GM23248 (cell line): ENCODE measurements at places on chromosomes 7 and 10.
A peak's percentile ranks its signal among the peaks of the same experiment; 100 is the strongest.

DNA sequence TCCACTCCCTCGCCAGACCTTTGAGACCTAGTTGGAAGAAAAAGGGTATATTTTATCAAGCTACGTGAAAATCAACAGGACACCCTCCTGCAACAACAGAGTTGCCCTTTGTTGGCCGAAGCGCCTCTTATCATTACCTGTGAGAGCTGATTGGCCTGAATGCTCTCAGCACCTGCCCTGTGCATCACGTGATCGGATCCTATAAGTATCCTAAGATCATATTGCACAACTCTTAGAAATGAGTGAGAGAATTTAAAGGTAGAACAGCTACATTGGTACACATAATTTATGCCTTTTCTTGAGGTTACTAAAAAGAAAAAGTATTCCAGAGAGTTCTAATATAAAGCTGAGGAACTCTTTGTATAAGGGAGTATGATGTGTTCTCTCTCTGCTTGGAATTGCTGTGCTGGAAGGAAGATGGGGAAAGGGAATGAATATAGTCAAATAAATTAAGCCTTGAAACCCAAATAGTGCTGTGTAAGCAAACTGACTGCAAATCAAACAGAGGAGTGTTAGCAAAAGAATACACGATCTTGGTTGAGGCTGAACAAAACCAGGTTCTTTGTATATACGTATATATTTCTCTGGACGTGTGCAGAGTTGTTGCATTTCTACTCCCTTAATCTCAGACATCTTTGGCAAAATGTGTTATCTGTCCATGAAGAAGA is 69.3 kb downstream of the LRRC4 start:
- DNase-seq = no peak

DNA sequence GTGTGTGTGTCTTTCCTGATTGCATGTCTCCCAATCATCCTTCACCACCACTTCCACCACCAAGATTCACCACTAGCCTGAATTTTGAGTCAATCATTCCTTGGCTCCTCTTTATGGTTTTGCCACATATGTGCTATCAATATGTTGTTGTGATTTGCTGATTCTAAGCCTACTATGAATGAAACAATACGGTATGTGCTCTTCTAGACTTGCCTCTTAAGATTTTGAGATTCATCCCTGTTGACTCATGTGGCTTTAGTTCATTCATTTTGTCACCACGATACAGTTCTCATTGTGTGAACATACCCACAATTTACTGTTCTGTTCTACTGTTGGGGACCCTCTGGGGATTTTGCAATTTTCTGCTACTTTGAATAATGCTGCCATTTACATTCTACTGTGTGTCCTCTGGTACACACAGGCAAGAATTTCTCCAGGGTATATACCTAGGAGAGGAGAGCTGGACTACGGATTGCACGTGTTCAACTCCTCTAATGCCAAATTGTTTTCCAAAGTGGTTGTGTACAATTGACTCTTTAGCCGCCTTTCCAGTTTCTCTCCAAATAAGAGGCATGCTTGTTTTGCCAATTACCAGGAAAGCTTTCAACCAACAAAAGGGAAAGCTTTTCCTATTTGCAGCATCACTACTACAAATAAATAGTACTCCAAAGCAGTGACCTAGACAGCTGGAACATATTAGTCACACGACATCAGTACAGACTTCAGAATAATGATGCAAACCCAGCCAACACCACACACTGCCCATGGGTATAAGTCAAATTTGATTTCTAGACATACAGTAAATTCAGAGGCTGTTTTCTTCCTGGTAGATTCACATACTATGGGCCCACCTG is 30.0 kb downstream of the SGMS1 start:
- peak; percentile 89 for DNase-seq

DNA sequence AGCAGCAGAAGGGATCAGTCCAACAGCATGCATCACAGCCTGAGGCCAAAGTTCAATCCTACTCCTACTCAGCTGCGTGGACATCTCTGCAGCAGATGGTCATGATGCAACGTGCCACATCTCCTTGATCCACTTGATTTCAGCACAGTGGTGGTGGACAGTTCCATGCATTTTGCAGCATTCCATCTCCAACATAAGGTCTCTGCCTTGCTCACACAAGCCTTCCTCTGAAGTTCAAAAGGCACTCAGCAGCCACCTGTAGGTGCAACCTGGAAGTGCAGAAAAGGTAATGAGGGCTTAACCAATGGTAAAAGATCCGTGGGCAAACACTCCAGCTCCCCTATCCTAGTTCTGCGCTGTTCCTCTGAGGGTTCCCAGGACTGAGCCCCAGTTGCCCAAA is 57.5 kb upstream of the CHCHD3 start:
- DNase-seq = peak; percentile 43

DNA sequence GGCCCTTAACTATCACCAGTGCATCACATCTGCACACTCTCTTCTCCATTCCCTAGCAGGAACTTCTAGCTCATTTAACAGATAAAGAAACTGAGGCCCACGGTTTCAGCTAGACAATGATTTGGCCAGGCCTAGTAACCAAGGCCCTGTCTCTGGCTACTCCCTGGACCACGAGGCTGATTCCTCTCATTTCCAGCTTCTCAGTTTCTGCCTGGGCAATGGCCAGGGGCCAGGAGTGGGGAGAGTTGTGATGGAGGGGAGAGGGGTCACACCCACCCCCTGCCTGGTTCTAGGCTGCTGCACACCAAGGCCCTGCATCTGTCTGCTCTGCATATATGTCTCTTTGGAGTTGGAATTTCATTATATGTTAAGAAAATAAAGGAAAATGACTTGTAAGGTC is 13.5 kb downstream of the AQP1 start:
- DNase-seq = no peak

- peak; percentile 31 for DNase-seq
Observed at GRCh38 chr7:32167256-32167655, 97.0 kb upstream of the PDE1C start.

DNA sequence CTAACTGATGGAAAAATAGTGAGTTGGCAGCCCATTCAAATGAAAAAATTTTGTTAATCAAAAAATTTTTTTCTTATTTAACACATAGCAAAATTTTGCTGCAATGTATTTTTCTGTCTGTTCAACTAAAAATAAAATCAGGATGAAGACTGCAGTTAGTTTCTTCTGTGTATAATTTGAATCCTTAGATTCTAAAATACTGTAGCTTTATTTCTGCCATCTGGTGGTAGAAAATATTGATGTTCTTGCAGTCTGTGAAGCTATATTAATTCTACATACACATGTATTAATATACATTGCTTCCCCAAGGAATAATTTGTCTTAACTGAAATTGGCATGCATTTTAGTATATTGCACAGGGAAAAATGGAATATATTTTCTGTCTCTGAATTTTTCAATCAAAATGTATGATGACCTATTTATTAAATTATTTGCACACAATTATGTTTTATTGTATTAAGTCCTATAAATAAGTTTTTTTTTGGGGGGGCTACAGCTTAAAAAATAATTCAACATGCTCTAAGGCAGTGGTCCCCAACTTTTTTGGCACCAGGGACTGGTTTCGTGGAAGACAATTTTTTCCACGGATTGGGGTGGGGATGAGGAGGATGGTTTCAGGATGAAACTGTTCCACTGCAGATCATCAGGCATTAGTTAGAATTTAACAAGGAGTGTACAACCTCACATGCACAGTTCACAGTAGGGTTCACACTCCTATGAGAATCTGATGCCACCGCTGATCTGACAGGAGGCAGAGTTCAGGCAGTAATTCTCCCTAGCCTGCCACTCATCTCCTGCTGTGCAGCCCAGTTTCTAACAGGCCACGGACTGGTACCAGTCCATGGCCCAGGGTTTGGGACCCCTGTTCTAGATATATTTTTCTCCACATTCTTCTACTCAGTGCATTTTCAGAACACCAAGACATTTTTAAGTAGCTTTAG is 119.4 kb downstream of the GNAT3 start:
- DNase-seq = peak; percentile 58

GRCh38 chr10:86254081-86254480 is 112.5 kb downstream of the GRID1 start:
- no peak for DNase-seq

DNA sequence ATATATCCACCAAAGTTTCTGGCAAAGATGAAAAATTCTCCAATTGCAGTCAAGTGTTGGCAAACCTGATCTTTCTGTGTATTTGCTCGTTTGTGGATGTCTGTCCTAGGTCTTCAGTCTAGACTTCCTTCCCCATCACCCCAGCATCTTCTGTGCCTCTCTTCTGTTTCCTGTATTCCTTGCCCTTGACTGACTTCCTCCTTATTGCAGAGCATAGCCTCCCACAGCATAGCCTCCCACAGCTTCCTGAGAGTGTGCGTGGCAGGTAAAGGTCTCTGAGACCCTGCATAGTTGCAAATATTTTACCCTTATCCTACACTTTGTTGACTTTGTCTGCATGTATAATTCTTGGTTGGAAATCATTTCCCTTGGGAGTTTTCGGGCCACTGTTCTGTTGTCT is 18.4 kb downstream of the SLC18A2 start:
- DNase-seq = no peak

DNA sequence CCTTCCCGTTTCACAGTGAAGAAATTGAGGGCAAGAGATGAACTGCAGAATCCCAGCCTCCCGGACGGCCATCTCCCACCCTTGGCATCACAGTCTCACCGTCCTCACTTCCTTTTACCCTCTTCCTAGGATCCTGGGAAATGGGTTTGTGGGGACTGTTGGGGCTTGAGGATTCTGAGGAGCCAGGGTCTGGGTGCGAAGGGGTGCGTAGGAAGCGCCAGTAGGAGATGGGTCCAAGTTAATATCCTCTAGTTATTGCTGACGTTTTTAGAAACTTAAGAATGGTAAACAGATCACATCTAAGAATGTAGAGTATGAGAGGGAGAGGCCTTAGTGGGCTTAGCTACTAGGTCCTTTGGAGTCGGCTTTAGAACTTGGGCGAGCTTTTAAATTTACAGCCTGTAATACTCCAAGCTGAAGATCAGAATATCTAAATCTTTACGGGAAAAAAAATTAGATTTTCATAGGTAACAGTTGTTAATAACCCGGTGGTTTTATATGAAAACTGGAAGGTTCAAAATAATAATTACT is 696 bp downstream of the MALSU1 start:
- peak; percentile 63 for DNase-seq

- peak; percentile 100 for DNase-seq
Observed at GRCh38 chr10:72272689-72273409, 875 bp upstream of the DDIT4 start.

- no peak for DNase-seq
Observed at GRCh38 chr10:88437411-88437810, 145.7 kb downstream of the RNLS start.

DNA sequence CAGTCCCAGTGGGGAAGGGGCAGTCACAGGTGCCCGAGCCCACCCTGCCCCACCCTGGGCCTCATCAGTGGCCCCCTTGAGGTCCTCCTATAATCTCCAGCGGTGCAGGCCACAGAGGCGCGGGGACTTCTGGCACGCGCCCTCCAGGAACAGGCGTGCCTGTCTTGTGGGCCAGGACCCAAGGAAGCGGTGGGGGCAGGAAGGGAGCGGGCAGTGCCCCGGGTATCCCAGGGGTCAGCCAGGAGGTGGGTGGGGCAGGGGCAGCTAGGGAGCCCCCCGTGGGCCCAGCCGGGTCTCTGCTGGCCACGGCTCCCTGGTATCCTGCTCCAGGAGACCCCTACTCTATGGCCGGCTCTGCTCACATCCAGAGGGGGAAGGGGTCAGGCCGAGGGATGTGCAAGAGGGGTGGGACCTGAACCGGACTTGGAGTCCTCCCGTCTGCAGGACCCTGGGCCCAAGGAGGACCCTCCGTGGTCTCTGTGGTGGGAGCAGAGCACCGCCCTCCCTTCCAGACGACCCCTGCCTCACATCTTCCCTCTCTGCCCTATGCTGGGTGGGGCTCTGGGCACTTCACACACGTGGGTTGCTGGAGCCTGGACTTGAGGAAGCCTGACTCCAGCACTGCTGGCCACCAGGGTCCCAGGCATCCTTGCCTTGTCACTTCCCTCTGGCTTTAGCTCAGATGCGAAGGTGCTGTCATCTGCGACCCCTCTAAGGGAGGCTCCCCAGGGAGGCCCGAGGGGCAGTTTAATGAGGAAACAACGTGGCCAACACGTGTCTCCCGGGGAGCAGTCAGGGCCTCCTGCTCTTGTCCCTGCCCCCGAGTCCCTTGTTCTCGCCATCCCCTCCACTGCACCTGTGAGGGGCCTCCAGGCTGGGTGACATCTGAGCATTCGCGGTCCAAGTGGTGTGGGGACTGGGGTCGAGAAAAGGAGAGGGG is 18.3 kb upstream of the GRIFIN start:
- DNase-seq = no peak

DNA sequence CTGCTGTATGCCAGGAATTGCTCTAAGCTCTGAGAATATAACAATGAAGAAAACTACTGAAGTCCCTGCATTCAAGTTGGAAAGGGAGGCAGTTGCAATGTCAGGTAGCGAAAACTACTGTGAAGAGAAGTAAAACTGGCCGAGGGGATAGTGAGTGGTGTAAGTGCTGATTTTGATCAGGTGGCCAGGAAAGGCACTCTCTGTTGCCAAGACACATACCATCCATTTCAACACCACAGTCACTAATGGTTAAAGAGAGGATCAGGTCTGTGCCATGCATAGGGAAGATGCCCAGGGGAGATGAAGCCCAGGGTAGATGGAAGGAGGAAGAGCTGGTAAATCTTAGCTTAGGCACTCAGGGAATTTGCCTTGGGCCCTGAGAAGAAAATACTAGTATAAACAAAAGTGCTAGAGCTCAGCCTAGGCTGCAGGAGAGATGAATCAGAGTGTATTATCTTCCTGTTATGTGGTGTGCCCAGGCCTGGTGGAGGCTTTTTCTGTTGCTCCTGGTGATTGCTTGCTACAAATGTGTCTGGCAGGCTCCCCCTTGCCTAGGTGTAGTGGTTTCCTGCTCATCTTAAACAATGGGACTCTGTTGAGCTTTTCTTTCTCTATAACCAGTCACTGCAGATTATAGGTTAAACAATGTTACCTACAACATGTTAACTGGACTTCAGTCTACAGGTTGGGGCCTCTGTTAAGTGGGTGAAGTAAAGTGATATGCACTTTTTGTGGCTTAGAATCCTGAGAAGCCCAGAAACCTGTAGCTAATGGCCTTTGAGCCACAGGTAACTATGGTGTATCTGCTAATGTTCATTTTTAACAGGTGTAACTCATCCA is 125.5 kb downstream of the LRRC4 start:
- peak; percentile 69 for DNase-seq

- DNase-seq = no peak
Observed at GRCh38 chr7:13035233-13035632, 347.8 kb downstream of the ARL4A start.

- DNase-seq = peak; percentile 57
Observed at GRCh38 chr7:4607311-4607729, 74.8 kb upstream of the FOXK1 start.

DNA sequence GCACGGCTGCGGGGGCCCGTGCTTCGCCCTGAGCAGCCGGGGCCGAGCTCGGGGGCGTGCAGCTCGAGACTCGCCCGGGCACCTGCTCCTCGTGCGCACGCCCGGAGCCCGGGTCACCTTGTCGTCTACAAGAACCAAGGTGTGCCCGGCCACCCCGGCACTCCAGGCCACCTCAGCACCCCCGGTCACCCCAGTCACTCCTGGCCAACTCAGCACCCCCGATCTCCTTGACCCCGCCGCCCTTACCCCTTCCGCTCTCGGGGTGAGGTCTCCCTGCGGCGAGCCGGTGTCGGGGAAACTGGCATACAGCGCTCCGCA is 268 bp upstream of the IGFBP3 start:
- DNase-seq = no peak
